ENCODE measurements at places on chromosomes 7 and 10.

GRCh38 chr10:125013529-125013872 is 71.6 kb downstream of the ZRANB1 start:
- DNase-seq = no peak

DNA sequence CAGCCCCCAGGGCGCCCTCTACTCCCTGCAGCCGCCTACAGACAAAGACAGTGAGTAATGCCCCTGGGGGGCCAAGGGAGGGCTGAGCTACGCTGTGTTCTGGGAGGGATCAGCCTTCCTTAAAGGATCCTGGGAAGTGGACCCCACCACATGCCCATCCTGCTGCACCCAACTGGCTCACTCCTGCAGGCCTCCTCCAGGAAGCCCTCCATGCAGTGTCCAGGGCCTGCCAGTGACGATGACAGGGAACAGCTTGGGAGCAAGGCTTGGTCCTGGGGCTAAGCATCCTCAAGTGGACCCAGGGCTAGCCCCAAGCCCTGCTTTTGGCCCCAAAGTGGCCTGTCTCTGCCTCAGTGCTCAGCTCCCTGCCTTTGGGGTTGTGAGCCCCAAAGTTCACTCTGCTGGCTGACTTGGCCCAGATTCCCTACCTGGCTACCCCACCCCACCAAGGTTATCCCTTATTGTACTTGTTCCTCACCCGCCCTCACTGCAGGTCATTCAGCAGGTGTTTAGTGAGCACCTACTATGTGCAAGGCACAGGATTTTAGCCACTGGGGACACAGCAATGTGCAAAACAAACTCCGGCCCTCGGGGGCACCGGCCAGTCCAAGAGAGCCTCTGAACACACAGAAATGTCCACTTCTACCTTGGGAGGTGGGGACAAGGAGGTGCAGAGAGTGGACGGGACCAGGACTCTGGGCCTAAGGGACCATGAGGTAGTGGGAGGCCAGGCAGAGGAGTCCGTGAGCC is 83.5 kb downstream of the MYL10 start:
- no peak for DNase-seq

DNA sequence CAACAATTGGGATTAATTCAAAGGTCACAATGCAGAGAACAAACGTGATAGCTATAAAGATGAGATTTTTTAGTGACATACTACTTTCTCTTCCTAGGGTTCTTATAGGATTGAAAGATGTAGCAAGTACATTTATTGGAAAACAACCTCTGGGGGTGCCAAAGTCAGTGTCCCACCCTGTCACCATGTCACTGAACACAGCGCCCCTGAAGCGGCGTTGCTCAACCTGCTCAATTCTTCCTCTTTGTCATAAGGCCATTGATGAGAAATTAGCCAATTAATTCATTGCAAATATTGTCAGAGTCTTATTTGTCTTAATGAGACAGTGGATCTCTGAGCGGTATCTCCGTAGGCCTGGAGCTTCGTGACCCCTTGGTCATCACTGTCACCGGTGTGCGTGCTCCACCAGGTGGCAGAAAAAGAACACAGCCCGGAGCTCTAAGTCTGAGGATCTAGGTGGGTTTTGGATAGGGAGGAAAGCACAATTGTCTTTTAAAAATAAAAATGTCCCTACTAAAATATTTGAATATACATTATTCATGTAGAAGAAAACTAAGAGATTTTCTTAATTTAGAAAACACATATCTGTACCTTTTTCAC is 362.6 kb downstream of the PAXIP1 start:
- DNase-seq = no peak

- no peak for DNase-seq
These were observed 67.6 kb downstream of the INSIG1 start for GRCh38 chr7:155365146-155365874.

DNA sequence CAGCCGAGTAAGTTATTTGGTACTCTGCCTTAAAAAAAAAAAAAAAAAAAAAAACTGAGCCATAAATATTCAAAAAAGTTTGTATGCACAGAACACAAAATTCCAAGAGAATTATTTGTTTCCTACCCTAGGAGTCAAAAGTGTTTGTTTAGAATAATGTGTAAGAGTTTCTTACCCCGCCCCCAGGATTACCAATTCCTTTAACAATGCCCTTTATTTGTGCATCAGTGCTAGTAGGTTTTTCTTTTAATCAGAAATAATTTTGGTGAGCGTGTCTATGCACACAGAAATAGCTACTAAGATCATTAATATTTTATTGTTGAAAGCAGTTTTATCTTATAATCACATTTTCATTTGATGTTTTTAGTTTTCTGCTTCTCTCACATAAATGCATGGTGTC is 374.6 kb downstream of the DPP6 start:
- DNase-seq = no peak

DNA sequence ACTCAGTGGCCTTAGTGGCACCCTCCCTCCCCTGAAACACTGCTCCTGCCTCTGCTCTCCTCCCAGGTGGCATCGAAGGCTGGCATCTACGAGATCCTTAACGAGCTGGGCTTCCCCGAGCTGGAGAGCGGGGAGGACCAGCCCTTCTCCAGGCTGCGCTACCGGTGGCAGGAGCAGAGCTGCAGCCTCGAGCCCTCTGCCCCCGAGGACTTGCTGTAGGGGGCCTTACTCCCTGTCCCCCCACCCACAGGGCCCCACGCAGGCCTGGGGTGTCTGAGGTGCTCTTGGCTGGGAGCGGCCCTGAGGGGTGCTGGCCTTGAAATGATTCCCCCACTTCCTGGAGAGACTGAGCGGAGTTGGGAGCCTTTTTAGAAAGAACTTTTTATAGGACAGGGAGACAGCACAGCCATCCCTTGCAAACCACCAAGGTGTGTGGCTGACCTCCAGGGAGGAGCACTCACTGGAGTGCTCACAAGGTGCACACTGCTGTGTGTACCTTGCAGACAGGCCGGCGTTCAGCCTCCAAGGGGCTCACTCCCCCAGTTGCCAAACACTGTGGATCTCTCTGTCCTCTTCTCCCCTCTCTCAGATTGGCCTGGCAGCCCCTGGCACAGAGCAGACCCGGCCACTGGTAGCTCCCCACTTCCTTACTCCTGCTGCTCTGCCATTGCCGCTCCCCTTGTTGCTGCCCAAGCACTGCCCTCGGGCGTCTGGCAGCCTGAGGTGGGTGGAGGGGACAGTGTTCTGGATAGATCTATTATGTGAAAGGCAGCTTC is 35.8 kb downstream of the PRF1 start:
- DNase-seq = no peak

All from stimulated activated CD4-positive, alpha-beta T cell treated with anti-CD3 and anti-CD28 coated beads, Interleukin-15, amount 100 ng/mL, for 1 hour (primary cell).